Activated CD4-positive, alpha-beta T cell treated with anti-CD3 and anti-CD28 coated beads, Interleukin-2, amount 50 U/mL, for 4 hours (primary cell): ENCODE measurements at places on chromosomes 7 and 10.

DNA sequence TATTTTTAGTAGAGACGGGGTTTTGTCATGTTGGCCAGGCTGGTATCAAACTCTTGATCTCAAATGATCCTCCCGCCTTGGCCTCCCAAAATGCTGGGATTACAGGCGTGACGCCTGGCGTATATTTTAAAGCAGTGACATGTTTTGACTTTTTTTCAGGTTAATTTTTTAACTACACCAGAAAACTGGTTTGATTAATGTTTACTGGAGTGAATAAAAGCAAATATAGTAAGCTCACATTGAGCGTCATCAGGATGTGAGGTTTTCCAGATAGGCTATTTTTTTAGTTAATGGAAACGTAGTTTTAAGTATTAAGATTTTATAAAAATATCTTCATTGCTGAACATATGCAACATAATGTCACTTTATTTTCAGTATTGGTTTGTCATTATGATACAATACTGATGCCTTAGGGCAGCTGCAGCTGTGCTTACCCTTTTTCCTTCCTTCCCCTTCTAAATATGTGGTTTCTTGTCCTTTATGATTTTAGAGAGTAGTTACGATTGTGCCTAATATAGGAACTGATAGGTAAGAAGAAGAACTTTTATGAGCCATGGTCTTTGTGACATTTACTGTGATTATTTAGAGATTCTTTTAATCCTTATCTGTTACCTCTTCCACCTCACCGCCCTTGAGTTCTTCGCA, 37.3 kb downstream of the TMEM60 start:
- no peak for DNase-seq

DNA sequence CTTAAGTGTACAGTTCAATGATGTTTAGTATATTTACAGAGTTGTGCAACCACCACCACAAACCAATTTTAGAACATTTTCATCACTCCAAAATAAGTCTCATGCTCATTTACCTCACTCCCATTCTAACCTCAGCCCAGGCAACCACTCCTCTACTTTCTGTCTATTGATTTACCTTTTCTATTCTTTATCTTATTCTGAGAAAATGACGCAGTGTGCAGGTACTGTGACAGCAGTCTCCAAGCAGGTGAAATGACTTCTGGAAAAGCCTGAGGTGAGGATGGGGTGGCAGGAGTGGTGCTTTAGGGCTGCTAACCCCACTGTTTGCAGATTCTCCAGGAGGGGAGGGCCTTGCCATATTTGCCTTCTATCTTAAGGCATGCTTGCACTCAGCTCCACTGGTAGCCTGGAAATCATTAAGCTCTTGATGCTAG, 39.5 kb downstream of the GARS1 start:
- DNase-seq, result no peak

DNA sequence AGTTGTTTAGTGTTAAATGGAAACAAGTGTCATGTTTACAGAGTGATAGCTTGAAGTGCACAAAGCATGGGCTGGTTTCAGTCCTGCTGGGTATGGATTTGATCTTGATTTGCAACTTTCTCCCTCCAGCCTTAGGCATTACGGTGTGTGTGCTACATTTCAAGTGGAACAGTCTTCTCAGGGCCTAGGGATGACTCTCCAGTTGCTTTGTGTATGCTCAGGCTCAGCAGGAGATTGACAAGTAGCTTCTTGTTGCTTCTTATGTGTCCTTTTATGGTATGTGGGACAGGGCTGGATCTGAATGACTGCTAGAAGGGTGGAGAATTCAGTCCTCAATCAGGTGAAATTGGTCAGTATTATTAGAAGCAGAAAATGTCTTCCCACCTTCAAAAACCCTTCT, 51.3 kb upstream of the PLEKHA1 start:
- DNase-seq, result no peak

DNA sequence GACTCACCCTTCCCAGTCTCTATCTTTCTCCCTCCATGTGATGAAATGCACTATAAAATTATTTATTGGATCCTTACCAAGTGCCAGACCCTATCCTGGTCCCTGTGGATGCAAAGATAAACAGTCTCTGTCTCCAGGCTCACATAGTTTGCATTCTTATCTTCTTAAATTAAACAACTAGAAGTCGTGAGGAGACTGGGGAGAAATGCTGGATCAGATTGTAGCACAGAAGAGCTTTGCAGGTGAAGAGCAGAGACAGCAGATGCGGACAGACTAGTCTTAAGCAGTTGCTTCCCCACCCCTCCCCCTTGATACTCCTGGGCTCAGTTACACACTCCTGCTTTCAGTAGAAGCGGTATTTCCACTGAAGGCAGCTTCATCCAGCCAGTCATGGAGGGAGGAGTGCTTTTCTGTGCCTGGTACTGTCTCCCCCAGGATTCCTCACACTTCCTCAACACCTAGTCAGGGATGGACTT, 20.8 kb upstream of the CDK1 start:
- DNase-seq, result no peak

GRCh38 chr7:151876899-151877777, at the start of gene PRKAG2:
Gene PRKAG2, minus strand, starts transcription at chr7:151877115. Its CDS starts 495 bp downstream, at chr7:151876620.
- peak; percentile 81 for DNase-seq

GRCh38 chr10:129690248-129691070, 223.4 kb downstream of the MGMT start:
- no peak for DNase-seq

- DNase-seq, result no peak
Measured at GRCh38 chr10:117477211-117477947, 65.2 kb upstream of the EMX2 start.

GRCh38 chr7:34143402-34143801, 238.1 kb downstream of the BMPER start:
- no peak for DNase-seq

DNA sequence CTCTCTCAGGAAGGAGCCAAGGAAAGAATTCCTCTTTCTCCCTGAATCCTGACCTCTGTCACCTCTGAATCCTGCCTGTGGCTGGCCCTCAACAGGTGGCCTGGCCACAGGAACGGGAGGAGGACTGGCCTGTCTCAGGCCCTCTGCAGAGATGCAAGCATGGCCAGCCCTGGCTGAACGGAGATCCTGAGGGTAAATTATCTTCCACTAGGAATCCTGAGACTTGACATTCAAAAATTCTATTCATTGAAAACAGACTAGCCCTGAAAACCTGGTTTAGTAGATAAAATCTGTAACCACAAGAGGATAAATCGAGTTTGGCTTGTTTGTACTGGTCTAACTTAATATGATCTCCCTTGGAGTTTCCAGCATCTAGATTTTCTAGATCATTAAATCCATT, 579.3 kb downstream of the LRMDA start:
- no peak for DNase-seq

- DNase-seq, result no peak
Measured at GRCh38 chr7:151938550-151938949, 17.7 kb upstream of the GALNTL5 start.

DNA sequence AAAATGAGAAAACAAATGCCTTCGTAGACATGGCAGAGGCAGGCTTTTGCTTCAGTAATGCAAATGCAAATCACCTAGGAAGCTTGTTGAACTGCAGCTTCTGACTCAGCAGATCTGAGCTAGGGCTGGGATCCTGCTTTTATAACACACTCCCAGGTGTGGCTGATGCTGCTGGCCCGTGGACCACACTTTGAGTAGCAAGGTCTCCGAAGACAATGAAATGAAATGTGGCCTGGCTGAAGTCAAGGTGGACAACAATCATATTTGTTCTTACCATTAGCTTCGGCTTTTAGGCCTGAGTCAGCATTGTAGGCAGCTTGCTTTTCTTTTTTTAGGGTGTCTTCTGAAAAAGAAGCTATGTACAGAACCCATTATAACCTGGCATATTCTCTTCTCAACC, 26.3 kb downstream of the COL17A1 start:
- no peak for DNase-seq

DNA sequence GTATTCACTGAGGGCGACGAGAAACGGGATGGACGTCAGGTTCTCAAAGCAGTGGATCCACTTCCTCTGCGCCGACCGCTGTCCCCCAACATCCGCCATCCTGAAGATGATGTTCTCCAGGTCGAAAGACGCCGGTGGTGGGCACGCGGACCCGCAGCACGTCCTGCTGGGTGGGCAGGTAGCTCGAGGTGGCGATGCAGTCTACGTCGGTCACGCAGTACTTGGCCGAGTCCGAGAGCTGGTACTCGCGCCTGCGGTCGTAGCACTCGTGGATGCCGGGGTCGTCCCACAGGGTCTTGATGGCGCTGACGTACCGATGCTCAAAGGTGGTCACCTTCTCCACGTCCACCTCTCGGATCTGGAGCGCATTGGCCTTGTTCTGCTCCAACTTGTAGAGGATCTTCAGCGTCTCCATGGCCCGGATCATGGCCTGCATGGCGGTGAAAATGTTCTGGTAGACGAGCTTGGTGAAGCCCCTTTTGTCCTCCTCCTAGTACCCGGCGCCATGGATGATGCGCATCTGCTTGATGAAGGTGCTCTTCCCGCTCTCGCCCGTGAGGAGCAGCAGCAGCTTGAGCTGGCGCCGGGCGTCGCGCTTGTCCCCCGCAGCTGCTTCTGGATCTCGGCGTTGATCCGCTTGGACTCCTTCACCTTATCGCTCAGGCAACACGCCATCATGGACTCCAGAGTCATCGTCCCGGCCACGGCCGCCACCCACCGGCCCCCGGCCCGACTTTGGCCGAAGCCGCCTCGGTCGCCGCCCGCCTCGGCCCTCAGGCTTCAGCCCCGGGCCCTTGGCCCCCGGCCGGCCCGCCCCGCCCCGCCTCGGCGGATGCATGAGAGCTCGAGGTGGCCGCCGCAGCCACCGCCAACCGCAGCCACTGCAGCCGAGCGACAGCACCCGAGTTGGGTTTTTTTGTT, 122.9 kb upstream of the KCTD7 start:
- no peak for DNase-seq

- DNase-seq, result no peak
Measured at GRCh38 chr10:113666682-113667252, 2.9 kb upstream of the NRAP start.
